ENCODE measurements at places on chromosomes 6 and 20. TPM values are rescaled to one million over a fixed set of nuclear protein-coding genes. Genes with fewer than 3 reads are reported as not detected.

LZTS3 gene
- 5.4 TPM for total RNA-seq

POU3F2 gene
- total RNA-seq: 0.05 TPM

PLTP gene
- total RNA-seq: 8.1 TPM

PPIL6 gene
- total RNA-seq: 0.27 TPM

- peaks cover 35% of the 10 kb centered on the region for H3K27me3 ChIP-seq
- DNase-seq: no peak
- H3K36me3 ChIP-seq: no peaks in the 10 kb centered on the region
- peaks cover 34% of the 10 kb centered on the region for H3K4me1 ChIP-seq
- peak overlapping the region; percentile 87 for H3K4me3 ChIP-seq
- H3K27ac ChIP-seq: peak overlapping the region; percentile 4
Observed at GRCh38 chr20:36092398-36093024, 62.0 kb upstream of the EPB41L1 start.

Measured in HFFc6 (cell line).